SW480 (cell line): ENCODE measurements at places on chromosomes 5 and 9.

DNA sequence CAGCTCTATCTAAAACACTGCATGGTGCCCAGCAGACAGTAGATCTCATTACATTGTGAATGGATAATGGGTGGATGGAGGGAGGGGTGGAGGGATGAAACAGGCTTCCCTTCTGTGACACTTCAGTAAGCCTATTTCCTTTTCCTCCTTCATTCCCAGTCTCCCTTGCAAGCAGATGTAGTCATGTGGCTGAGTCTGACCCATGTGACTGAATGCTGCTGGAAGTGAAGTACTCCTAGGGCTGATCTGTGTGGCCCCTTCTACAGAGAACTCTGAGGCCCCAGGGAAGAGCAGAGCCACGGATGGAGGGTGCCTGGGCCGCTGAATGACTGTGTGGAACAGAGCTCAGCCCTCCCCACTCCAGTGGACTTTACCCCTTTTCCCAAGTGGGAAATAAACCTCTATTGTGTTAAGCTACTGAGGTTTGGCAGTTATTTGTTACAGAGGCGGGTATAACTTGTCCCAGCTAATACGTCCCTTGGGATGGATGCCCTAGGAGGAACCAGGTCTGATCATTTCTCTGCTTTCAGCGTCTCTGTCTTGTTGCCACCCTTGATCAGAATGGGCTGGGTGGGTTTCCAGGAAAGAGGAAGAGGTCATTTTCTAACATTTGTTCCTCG, 176.1 kb upstream of the MVB12B start:
- no peak for DNase-seq

DNA sequence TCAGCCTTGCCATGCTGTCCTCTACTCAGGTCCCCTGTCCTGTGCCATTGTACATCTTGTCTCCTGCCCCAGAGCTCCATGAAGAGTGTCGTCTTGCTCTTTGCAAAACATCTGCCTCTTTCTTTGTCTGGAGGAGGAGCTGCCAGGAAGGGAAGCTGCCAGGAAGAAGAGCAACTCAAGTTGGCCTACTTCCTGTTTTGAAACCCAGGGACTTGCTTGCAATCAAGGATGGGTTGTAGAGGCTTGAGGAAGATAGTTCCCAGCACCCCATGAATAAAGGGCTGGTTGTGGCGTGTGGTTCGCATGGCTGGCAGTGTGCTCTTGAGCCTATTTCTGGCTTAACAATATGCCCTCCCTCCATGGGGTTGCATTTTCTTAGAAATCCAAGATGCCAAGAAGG, 53.0 kb upstream of the CPEB4 start:
- no peak for DNase-seq

DNA sequence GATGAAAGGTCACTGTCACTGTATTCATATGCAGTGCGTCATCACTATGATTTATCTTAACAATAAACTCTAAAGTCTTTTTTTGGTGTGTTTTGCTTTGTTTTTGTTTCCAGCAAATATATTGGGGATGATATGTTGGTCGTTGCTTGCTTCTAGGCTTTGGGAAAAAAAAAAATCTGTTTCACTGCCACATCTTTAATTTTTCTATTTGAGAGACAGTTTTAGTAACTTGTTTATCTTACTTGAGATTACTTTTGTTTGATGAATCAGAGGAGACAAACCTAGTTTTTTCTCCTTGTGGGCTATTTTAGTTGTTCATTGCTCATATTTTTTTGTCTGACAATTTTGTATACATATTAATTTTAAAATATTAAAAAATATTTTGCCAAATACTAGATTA, 19.4 kb downstream of the CWC27 start:
- DNase-seq = no peak

DNA sequence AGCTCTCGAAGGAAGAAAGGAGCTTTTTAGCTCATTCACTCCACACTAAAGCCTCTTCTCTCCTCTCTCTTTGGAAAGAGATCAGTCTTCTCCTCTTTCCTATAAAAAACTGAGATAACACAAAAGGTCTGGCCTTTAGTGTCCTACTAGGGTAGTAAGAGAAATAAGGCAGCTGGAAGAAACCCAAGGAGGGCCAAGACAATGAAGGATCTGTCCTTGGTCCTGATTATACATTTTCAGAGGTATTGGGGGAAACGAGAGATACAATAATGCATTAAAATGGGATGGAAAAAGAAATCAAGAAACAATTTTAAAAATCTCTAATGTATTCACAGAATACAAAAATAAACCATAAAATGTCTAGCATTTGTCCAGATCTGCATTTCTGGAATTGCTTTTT, 184.0 kb downstream of the SLF1 start:
- no peak for DNase-seq

DNA sequence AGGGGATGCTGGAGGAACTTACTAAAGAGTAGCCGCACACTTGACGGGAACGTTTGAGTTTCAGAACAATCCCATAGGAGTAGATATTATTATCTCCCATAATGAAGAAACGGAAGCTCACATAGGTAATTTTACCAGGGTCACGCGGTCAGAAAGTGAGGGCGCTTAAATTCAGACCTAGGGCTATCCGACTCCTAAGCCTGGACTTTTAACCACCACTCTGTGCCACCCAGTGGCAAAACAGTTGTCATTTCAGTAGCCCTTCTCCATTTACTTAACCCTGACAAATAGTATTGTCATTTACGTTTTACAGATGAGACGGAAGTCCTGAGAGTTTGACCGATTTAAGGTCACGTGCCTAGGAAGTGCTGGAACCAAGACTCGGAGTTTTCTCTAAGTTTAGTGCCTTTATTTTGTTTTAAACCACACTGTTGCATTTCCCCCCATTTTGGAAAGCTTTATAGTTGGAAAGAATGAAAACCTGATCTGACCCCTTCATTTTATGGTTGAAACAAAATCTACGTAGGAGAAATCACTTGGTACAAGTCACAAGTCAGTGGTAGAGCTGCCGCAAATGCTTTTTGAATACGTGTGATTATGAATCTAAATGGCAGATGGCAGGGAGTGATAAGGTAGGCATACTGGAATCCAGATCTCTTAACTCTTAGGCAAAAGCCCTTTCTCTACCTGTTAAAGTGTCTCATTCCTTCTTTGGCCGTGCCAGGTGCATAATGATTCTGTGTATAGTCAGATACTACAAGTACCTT, 650 bp downstream of the MRRF start:
- DNase-seq = peak; percentile 87

- DNase-seq = no peak
Observed at GRCh38 chr9:104774831-104775573, 11.1 kb downstream of the NIPSNAP3B start.

GRCh38 chr5:61162832-61163567, 732 bp upstream of the SMIM15 start:
- DNase-seq = peak; percentile 41

- DNase-seq = no peak
Observed at GRCh38 chr5:59132131-59132530, 549.3 kb downstream of the RAB3C start.

- DNase-seq = no peak
Observed at GRCh38 chr5:178115814-178116142, 2.4 kb downstream of the N4BP3 start.

GRCh38 chr5:169022718-169023117, 278.2 kb downstream of the SLIT3 start:
- no peak for DNase-seq

GRCh38 chr9:127241354-127241753, 23.2 kb upstream of the GARNL3 start:
- DNase-seq = no peak

- DNase-seq = no peak
Observed at GRCh38 chr9:6922124-6922676, 164.4 kb downstream of the KDM4C start.

DNA sequence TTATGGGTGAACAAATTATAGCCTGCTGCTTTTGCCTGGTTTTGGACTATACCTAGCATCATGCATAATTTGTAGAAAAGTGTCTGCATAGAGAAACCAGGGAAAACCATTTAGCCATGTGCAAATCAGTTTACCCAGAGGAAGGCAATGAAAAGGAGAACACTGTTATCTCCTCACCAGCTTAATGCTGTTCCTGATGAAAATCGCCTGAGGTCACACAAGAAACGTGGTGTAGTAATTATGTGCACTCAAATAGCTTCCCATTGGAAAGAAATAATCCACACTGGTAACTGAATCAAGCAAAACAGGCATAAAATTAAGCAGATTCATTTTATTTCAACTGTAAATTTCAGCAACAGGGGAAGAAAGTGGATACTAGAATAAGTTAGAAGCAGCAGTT, 51.7 kb upstream of the FAM240B start:
- DNase-seq = no peak

DNA sequence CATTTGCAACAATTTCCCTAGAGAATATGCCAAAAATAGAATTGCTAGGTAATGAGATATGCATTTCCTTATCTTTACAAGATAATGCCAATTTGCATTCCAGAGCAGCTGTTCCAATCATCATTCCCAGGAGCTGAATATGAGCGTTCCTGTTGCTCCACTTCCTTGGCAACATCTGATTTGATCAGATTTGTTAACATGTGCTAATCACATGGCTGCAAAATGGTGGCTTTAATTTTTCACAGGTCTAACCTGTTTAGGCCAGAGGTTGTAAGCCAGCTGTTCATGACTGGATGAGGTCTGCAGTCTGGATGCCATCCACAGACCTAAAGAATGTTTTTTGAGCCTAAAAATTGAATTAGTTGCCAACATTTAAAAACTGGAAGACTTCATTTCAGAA, 220.7 kb upstream of the IL12B start:
- DNase-seq = no peak

DNA sequence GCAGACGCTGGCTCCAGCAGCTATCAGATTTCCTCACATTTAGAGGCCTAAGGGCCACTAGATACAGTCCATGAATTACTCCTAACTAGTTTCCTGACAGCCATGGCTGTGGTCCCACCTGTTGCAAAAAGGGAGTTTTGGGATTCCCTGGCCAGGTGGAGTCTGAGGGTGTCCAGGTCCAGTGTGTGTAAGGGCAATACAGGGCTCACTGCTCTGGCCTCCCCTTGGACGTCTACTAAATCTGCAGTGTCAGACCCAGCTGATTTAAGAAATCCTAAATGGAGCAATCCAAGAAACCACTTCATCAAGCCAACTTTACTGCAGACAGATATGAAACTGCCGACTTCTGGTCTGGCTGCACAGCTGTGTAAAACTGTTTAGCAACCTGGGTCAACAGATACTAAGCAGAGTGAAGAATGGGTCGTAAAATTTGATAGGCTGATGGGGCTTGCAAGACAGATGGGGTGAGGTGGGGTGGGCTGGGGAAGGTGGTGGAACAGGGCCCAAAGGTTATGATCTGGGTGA, 116.4 kb downstream of the GADD45G start:
- no peak for DNase-seq

- DNase-seq = no peak
Observed at GRCh38 chr5:175059687-175060211, 335.4 kb downstream of the MSX2 start.

DNA sequence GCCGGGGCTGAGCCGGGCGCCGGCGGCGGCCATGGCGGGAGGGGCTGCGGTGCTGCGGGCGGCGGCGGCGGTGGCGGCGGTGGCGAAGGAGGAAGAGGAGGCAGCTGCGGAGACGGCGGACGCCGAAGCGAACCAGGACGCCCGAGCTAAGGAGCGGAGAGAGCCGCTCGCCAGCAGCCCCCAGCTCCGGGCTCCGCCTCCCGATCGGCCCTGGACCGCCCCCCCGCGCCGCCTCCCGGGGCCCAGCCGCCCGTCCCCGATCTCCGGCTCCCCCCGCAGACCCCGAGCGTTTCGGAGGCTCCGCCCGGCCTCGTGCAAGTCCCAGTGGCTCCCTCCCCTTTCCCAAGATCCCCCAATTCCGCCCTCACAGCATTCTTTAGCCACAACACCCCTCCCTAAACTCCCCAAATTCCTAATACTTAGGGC, at the start of gene ASTN2:
Gene ASTN2, minus strand, starts transcription at position 152 of the 426 bp plus-strand sequence. Its CDS starts 119 bp downstream, at position 33.
- DNase-seq = peak; percentile 9

- no peak for DNase-seq
Observed at GRCh38 chr5:32307769-32308194, 5.0 kb downstream of the MTMR12 start.

- DNase-seq = no peak
Observed at GRCh38 chr5:33936381-33937016, at the start of gene RXFP3. Gene RXFP3 (plus strand): TSS chr5:33936386. CDS start chr5:33936741, 355 bp downstream.

- peak; percentile 62 for DNase-seq
Observed at GRCh38 chr5:116273448-116274242, 188.8 kb downstream of the COMMD10 start.

GRCh38 chr5:10729320-10730042, 31.6 kb downstream of the DAP start:
- DNase-seq = no peak

- DNase-seq = no peak
Observed at GRCh38 chr9:93258419-93258817, 74.5 kb downstream of the WNK2 start.

GRCh38 chr9:14438232-14439021, 124.5 kb upstream of the NFIB start:
- no peak for DNase-seq

DNA sequence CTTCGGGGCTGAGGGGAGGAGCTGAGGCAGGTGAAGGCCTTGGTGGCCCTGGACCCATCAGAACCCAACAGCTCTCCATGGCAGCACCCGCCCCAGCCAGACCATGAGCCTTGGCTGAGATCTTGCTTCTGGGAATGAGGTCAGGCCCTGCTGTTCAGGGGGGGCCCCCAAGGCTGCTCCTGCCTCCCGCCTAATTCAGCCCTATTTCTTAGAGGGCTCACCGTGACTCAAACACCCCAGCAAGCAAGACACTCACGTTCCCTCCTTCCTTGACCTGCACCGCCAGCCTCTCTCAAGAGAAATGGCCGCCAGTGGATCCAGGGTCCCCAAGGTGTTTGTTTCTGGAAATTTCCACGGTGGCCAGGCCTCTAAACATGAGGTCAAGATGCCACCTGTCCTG, 61.4 kb upstream of the PPP1R26 start:
- DNase-seq = no peak

- no peak for DNase-seq
Observed at GRCh38 chr9:35294556-35294955, 132.7 kb downstream of the UNC13B start.
